ENCODE measurements at places on chromosomes 12 and 14. TPM values are rescaled to one million over a fixed set of nuclear protein-coding genes. Genes with fewer than 3 reads are reported as not detected.

- no peak for DNase-seq
These were observed 13.7 kb downstream of the HNRNPC start for GRCh38 chr14:21255385-21256101.

DNA sequence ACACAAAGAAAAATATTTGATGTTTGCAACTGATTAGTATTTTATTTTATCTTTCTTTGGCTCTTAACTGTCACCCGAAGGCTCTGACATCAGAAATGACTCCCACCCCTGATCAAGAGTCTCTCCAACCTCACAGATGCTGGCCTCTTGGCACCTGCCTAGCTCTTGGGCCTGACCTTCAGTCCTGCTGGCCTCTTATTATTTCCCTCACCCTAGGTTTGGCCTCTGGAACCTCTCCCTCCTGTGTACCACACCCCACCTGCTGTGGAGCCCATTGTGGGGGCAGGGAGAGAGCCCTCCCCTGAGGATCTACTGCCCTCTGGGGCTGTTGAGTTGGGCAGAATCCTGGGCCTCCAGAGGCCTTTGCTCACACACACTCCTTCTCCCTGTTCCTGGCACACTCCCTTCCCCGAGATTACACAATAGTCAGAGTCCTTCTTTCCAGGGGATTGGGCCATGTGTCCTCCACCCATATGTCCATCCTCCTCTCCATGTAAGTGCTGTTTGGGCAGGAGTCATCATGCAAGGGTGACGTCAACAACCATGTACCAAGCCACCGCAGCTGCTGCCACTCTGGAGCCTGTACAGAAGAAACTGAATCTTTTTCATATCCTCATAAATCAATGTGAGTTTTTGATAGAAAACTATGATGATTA, 124.3 kb downstream of the RASSF9 start:
- peak; percentile 80 for DNase-seq

DNA sequence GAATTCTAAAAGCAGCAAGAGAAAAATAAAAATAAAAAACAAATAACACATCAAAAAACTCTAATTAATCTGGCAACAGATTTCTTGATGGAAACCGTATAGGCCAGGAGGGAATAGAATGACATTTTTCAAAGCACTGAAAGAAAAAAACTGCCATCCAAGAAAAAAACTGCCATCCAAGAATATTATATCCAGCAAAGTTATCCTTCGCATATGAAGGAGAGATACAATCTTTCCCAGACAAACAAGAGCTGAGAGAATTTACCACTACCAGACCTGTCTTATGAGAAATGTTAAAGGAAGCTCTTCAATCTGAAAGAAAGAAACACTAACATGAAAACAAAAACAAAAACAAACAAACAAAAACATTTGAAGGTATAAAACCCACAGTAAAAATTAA, 214.8 kb downstream of the EMP1 start:
- DNase-seq = no peak

DNA sequence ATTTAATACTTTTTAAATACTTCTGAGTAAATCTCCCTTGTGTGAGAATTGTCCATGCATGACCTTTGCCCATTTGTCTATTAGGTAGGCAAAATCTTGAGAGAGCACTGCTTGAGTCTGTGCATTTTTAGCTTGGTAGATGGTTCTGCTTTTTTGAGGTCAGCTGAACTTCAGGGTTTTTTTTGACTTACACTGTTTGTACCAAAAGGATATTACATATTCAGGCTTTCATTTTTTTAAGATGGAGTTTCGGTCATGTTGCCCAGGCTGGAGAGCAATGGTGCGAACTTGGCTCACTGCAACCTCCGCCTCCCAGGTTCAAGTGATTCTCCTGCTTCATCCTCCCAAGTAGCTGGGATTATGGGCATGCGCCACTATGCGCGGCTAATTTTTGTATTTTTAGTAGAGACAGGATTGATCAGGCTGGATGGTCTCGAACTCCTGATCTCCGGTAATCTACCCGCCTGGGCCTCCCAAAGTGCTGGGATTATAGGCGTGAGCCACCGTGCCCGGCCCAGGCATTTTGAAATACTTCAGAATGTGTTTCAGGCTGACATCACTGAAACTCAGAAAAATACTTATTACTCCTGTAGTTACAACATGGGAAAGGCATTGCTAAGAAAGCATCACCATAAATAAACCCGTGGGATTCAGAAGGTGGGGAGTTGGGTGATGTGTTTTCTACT, 11.1 kb downstream of the RASSF3 start:
- DNase-seq = no peak

- DNase-seq = no peak
These were observed 19.7 kb upstream of the YY1 start for GRCh38 chr14:100219126-100219785.

- no peak for DNase-seq
These were observed 175.6 kb downstream of the DUSP6 start for GRCh38 chr12:89176676-89177075.

DNA sequence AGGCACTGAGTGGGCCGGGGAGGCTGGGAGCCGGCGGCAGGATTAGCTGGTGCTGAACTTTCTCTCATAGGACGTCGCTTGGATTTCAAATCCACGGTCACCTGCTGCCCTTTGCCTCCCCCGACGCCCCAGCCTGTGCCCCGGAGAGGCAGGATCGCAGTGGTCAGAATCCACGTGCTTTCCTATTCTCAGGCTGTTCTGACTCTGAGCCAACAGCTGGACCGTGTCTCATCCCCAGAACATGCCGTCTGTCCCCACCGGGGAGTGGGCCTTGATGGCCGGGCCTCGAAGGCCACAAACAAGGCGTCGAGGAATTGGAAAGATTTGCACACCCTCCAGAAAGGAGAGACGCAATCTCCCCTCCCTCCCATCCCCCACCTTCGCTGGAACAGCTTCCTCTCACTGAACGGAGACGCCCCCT, 18.5 kb upstream of the MLXIP start:
- no peak for DNase-seq

DNA sequence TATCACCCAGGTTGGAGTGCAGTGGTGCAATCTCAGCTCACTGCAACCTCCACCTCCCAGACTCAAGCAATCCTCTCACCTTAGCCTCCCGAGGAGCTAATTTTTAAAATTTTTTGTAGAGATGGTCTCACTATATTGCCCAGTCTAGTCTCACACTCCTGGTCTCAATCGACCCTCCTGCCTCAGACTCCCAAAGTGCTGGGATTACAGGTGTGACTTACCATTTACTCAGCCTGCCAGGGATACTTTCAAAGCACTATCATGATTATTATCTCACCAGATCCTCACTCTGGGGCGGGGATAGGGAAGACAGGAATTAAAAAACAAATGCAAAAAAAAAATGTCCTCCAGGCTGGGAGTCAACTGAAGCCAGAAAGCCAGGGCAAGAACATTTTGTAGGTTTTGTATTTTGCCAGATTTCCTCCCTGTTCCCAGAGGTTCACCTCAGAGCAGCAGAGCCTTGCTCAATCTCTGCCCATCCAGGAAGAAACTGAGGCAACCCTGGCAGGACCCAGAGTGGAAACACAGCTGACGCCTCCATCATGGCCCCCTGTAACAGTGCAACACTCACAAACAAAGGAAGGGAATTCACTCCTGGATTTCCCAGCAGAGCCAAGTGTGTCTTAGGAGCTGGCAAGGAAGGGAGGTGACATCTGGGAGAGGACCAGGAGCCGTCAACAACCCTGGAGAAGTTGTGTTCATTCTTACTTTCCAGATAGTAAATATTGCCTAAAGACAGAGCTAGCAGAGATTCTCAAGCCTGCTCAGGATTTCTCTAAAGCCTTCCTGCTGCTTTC, 73.9 kb downstream of the IRF2BPL start:
- DNase-seq = no peak

GRCh38 chr12:5257763-5258495, 174.0 kb upstream of the NTF3 start:
- DNase-seq = no peak

DNA sequence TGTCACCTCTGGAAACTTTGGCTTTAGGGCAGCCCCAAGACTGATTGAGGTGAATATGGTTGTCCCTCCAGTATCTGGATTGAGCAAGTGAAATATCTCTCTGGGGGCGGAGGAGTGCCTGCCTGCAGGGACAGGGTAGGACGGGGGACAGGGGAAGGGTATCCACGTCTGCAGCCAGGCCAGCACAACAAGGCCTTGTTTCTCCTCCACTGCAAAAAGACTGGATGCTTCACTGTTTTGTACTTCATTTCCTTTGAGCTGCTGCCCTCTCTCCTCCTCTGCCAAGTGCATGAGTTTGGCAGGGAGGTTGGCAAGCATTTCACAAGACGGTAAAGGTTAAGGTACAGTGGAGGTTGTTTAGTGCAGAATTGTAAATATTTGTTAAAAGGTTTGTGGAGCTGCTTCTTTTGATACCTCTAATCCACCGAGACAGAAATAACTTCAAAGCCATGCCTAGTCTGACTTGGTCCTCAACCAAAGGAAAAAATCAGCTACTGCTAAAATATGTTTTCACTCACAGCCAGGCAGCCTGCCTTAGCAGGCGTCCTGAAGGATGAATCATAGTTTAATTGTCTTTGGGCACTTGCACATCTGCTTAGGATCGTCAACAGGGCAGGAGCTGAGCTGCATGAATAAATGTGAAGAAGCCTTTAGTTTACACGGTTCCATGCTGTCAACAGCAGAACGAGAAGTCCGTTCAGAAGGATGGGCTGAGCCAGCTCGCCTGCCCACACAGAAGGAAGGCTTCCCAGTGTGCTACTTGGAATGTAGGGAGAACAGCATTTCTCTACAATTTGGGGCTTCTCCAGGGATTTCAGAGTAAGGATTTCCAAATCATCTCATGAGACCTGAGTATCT, 269.7 kb downstream of the TTC6 start:
- no peak for DNase-seq

- DNase-seq = no peak
These were observed 6.6 kb upstream of the ABCD2 start for GRCh38 chr12:39626033-39626814.

DNA sequence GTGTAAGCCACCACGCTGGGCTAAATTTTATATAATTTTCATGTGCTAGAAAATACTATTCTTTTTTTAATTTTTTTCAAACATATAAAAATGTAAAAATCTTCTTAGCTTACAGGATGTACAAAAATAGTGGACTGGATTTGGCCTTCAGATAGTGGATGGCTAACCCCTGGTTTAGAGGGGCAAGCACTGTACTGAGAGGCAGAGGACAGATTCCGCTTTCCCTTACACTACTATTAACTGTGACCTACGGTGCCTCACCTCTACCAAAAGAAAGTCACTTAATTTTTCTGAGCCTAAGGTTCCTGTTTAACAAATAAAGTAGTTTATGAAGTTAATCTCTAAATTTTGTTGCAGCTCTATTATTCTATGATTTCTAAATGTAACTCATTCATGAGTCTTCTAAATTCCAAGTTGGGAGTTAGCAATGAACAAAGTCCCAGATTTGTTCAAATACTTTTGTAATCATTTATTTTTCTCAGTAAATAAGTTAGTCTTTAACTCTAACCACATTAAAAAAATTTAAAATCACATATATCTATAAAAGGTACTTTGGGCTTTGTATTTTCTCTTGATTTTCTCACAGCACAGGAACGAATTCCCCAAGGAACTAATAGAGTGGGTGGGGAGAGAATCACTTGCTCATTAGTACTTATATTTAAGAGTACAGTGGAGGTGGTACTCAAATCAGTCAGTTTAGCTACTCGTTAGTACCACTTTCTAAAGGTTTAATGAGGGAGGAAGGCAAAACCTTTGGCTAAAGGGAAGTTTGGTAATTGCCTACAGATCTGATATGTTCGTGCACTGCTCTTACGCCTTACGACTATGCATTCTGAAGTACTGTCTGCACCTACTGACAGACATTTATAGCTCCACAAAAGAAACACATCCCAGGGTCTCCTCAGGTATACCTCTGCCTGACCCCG, 33.7 kb downstream of the SLC15A5 start:
- DNase-seq = no peak

DNA sequence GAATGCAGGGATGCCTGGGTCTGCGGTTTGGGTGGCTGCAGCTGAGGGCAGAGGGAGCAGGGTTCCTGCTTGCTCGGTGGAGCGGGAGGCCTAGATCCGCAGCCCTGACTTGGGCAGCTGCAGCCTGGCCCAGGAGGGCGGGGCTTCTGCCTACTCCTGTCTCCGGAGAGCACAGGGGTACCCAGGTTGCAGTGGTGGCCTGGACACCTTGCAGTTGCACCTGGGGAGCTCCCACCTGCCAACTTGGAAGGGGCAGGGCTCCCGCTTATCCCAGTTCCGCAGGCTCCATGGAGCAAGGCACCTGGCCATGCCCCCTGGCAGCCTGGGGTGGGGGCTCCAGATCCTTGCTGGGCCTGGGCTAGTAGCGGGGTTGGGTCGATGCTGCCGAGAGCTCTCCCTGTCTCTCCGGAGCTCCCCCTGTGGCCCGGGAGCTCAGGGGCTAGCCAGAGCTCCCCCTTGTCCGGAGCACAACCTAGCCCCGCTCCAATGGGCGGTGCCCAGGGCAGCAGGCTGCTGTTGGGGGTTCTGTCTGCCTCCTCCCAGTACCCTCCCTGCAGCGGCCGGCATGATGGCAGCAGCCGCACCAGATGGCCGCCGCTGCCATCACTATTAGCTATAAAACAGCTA, 136.4 kb downstream of the PTPRR start:
- no peak for DNase-seq

GRCh38 chr12:115623764-115624334, 653.6 kb downstream of the MED13L start:
- DNase-seq = no peak

GRCh38 chr12:8499616-8500015, 13.7 kb upstream of the CLEC4D start:
- DNase-seq = no peak

DNA sequence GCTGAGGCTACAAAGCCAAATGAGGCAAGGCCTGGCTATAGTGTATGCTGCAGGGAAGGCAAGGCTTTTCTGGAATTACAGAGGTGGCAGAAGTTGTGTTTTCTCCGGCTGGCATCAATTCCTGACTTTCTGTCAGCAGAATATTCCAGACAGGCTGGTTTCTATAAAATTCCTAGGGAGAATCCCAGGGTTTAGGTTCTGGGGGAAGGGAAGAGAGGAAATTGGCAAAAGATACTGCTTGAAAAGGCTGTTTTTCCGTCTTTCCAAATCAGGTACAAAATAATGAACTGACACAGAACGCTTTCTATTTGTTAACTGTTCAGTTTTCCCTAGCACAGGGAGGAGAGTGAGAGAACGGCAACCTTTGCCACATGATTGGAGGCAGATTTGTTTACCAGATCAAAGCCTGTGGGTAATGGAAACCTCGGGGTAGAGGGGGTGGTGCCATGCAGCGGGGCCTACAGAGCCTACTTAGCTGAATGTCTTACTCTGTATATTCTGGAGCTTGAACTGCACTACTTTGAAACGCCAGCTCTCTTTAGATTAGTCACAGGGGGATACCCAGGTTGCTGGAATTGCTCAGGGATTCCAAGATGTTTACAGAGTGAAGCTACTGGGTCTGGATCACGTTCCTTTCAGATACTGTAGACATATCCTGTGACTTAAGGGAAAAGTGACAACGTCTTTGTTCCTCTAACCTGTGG, 65.8 kb upstream of the DACT1 start:
- DNase-seq = no peak

GRCh38 chr14:55053500-55053899, 2.1 kb downstream of the MAPK1IP1L start:
- no peak for DNase-seq

Gene CLEC7A
- total RNA-seq = 3.7 TPM

Gene TCL1B
- total RNA-seq = not detected

Gene INSM2
- not detected for total RNA-seq

Gene FLRT2
- total RNA-seq = 21.5 TPM

Gene TSPAN11
- total RNA-seq = 0.98 TPM

Gene TAS2R43
- 0.89 TPM for total RNA-seq

Gene C14orf39
- total RNA-seq = not detected

Gene NUMB
- 43.2 TPM for total RNA-seq

Gene CCT2
- 104 TPM for total RNA-seq

Gene PRB2
- not detected for total RNA-seq

Gene OR6S1
- total RNA-seq = not detected

Gene ATL1
- total RNA-seq = 22.8 TPM
